ENCODE measurements at places on chromosomes 5 and 9. TPM values are rescaled to one million over a fixed set of nuclear protein-coding genes. Genes with fewer than 3 reads are reported as not detected.

GRCh38 chr9:134642385-134643181, 980 bp downstream of the COL5A1 start:
- H3K4me1 ChIP-seq = peaks cover 38% of the 10 kb centered on the region
- DNase-seq = peak; percentile 81
- H3K27me3 ChIP-seq = no peaks in the 10 kb centered on the region
- peak overlapping the region; percentile 89 for H3K4me3 ChIP-seq
- H3K27ac ChIP-seq = peak overlapping the region; percentile 87

GRCh38 chr5:43418561-43418960, 6.4 kb upstream of the CCL28 start:
- H3K27ac ChIP-seq = no peak overlapping the region
- H3K27me3 ChIP-seq = no peaks in the 10 kb centered on the region
- H3K4me3 ChIP-seq = no peak overlapping the region
- no peak for DNase-seq
- no peaks in the 10 kb centered on the region for H3K36me3 ChIP-seq

DNA sequence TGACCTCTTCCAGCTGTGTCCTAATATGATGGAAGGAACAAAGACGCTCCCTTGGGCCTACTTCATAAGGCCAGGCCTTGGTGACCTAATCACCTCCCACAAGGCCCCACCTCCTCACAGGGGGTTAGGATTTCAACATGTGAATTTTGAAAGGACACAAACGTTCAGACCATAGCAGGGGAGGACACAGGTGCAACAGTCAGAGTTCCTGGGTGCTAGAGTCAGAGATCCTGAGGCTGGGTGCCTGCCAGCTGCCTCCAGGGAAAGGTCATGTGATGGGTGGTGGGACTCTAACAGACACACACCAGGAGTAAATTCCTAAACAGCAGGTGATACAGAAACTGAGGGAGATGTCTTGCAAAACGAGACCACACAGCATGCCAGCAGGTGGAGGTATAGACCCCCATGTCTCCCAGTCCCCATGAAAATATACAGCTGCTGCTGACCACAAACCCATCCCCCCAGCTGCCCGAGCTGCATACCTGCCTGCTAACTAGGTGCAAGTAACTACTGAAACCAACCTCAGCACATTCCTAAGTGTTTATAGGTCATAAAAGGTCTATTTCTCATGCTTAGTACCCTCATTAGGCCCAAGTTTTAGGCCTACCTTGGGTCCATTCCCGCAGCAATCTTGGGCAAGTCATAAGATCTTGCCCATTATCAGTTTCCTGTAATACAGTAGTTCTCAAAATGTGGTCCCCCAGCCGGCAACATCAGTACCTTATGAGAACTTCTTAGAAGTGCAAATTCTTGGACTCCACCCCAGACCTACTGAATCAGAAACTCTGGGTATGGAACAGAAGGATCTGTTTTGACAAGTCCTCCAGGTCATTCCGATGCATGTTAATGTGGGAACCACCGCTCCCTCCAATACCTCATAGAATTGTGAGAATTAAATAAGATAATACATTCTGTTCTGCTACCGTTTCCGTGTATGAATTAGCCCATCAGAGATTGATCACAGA, 245.3 kb downstream of the ENC1 start:
- H3K4me3 ChIP-seq = no peak overlapping the region
- DNase-seq = no peak
- H3K27me3 ChIP-seq = no peaks in the 10 kb centered on the region
- H3K4me1 ChIP-seq = peaks cover 10% of the 10 kb centered on the region
- no peak overlapping the region for H3K27ac ChIP-seq
- no peaks in the 10 kb centered on the region for H3K36me3 ChIP-seq

NIPSNAP3A gene
- 28.5 TPM for total RNA-seq

GRCh38 chr9:125513668-125514413, 193.2 kb downstream of the MAPKAP1 start:
- H3K27me3 ChIP-seq = no peaks in the 10 kb centered on the region
- no peak overlapping the region for H3K4me3 ChIP-seq
- peak overlapping the region; percentile 59 for H3K27ac ChIP-seq
- H3K4me1 ChIP-seq = peaks cover 38% of the 10 kb centered on the region
- no peaks in the 10 kb centered on the region for H3K36me3 ChIP-seq
- DNase-seq = peak; percentile 34

DNA sequence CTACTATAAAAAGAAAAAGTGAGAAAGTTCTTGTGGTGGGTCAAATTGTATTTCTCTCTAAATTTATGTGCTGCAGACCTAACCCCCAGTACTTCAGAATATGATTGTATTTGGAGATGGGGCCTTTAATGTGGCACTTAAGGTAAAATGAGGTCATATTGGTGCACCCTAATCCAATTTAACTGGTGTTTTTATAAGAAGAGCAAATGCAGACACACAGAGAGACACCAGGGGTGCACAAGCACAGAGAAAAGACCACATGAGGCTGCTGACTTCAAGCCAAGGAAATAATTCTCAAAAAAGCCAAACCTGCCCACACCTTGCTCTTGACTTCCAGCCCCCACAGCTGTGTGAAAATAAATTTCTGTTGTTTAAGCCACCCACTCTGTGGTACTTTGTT, 80.2 kb upstream of the HTR4 start:
- no peaks in the 10 kb centered on the region for H3K4me1 ChIP-seq
- H3K27ac ChIP-seq = no peak overlapping the region
- H3K36me3 ChIP-seq = no peaks in the 10 kb centered on the region
- DNase-seq = no peak

GRCh38 chr5:141135030-141135717, at the start of gene PCDHB5:
TSS of gene PCDHB5 (plus strand) at chr5:141135206. CDS start at chr5:141135435, 229 bp downstream.
- no peaks in the 10 kb centered on the region for H3K36me3 ChIP-seq
- no peak within 1 kb of the TSS for H3K27ac ChIP-seq
- peaks cover 3% of the 10 kb centered on the region for H3K27me3 ChIP-seq
- peak within 1 kb of the TSS; percentile 44 for H3K4me3 ChIP-seq
- DNase-seq = no peak

GRCh38 chr5:83487155-83487554, 15.6 kb downstream of the VCAN start:
- no peaks in the 10 kb centered on the region for H3K27me3 ChIP-seq
- H3K27ac ChIP-seq = no peak overlapping the region
- H3K4me1 ChIP-seq = no peaks in the 10 kb centered on the region
- peaks cover 12% of the 10 kb centered on the region for H3K36me3 ChIP-seq

BTNL8 gene
- total RNA-seq = not detected

ABO gene
- 1.7 TPM for total RNA-seq

DNA sequence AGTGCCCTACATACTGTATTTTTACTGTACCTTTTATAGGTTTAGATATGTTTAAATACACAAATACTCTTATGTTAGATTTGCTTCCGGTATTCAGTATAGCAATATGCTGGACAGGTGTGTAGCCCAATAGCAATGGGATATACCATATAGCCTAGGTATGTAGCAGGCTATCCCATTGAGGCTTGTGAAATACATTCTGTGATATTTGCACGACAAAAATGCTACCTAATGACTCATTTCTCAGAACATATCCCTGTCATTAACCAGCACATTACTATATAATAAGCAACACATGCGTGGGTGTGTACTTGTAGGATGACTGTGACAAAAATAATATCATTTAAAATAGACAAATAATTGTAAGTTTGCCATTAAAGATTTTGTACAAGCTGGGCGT, 208.8 kb downstream of the MRPS30 start:
- H3K27me3 ChIP-seq = no peaks in the 10 kb centered on the region
- H3K4me1 ChIP-seq = no peaks in the 10 kb centered on the region
- no peaks in the 10 kb centered on the region for H3K36me3 ChIP-seq

DNA sequence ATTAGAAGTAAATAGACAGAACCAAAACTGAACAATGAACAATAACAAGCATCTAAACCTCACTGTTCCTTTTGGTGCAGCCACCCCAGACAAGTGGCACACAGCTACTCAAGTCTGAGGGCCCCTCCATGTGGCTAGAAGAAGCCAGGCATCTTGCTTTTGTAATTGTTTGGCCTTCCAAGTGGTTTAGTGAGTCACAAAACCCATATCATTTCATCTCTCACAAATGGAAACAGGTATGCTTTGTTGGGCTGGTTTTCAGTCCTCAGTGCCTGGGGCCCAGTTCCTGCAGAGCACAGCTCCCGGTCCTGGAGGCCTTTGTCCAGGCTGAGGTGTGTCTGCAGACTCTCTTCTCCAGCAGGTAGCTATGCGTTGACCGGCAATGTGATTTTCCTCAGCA, 16.7 kb downstream of the PRLR start:
- H3K27ac ChIP-seq = no peak overlapping the region
- no peaks in the 10 kb centered on the region for H3K4me1 ChIP-seq
- H3K4me3 ChIP-seq = no peak overlapping the region
- no peaks in the 10 kb centered on the region for H3K27me3 ChIP-seq

- H3K4me1 ChIP-seq = peaks cover 10% of the 10 kb centered on the region
- H3K36me3 ChIP-seq = no peaks in the 10 kb centered on the region
- no peak overlapping the region for H3K27ac ChIP-seq
- no peak for DNase-seq
- H3K4me3 ChIP-seq = no peak overlapping the region
Measured at GRCh38 chr9:13648676-13649075, 369.2 kb upstream of the MPDZ start.

- no peak overlapping the region for H3K4me3 ChIP-seq
- no peaks in the 10 kb centered on the region for H3K36me3 ChIP-seq
- H3K27ac ChIP-seq = peak overlapping the region; percentile 88
- no peaks in the 10 kb centered on the region for H3K27me3 ChIP-seq
Measured at GRCh38 chr5:157289164-157289819, 23.4 kb downstream of the CYFIP2 start.

DNA sequence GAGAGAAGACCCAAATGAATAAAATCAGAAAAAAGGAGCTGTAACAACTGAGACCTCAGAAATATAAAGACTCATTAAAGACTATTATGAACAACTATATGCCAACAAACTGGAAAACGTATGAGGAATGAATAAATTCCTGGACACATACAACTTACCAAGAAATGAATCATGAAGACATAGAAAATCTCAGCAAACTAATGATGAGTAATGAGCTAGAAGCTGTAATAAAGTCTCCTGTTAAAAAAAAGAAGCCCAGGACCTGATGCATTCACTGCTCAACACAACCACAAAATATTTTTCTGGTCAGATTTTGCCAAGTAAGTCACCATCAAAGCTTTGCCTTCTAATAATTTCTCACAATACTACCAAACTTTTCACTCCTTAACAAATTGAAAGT, 666.7 kb downstream of the LRRC70 start:
- no peak overlapping the region for H3K4me3 ChIP-seq
- H3K27me3 ChIP-seq = no peaks in the 10 kb centered on the region
- H3K27ac ChIP-seq = no peak overlapping the region

GRCh38 chr9:1031951-1032601, 18.1 kb upstream of the DMRT2 start:
- DNase-seq = no peak
- H3K27ac ChIP-seq = no peak overlapping the region
- H3K36me3 ChIP-seq = no peaks in the 10 kb centered on the region
- H3K27me3 ChIP-seq = peaks cover 58% of the 10 kb centered on the region
- H3K4me3 ChIP-seq = no peak overlapping the region
- H3K4me1 ChIP-seq = no peaks in the 10 kb centered on the region

MAPKAP1 gene
- total RNA-seq = 76.2 TPM

TBCA gene
- total RNA-seq = 140 TPM

GRCh38 chr5:157219491-157220271, 39.0 kb downstream of the ITK start:
- H3K27ac ChIP-seq = no peak overlapping the region
- no peaks in the 10 kb centered on the region for H3K36me3 ChIP-seq
- H3K4me1 ChIP-seq = no peaks in the 10 kb centered on the region
- H3K27me3 ChIP-seq = no peaks in the 10 kb centered on the region
- no peak for DNase-seq
